Testis (tissue), 5 donors: ENCODE measurements at places on chromosomes 2 and 18. TPM values are rescaled to one million over a fixed set of nuclear protein-coding genes. Genes with fewer than 3 reads are reported as not detected.
A peak's percentile ranks its signal among the peaks of the same experiment; 100 is the strongest.

GRCh38 chr18:38368246-38368645 is 802.6 kb upstream of the CELF4 start:
- DNase-seq, result no peak

DNA sequence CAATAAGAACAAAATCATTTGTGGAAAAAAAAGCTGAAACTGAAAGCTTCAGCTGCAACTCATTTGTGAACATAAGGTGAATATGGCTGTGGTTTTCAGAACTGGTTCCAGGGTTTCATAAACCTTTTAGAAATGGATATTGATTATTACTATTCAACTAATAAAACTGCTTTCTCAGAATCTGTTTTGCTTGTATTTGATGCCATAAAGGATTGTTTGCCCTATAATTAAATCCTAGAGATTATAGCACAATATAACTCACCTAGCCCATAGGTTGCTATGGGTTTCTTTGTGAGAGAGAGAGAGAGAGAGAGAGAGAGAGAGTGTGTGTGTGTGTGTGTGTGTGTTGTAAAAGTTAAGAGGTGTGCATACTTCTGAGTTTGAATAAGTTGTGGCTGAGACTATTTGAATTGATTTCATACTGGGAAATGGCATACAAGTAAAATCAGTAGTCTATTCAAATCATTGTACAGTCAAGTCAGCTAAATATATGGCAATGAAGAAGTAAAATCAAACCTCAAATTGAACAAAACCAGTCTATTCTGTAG is 339.2 kb downstream of the ARHGAP15 start:
- DNase-seq, result no peak

The TMEM169 gene
- 0.31 TPM for total RNA-seq

DNA sequence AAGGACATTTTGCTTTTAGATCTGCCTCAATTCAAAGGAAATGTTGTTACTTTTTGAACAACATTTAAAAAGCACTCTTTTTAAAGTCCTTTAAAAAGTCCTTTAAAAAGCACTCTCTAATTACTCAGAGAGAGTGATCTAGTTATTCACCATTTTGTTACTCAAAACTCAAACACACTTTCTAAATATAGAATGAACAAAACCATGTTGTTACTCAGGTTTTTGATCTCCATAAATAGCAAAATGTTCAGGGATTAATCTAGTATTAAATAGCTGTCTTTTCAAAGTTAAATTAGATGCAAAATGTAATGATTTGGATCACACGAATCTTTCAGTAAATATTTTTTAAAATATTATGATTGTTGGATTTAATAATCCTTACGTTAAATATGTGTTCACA is 143.5 kb upstream of the BOD1L2 start:
- no peak for DNase-seq

- DNase-seq, result peak; percentile 57
Observed at GRCh38 chr2:61670591-61671501, 132.7 kb upstream of the XPO1 start.

The MOGAT1 gene
- not detected for total RNA-seq

GRCh38 chr2:70659551-70659950 is 105.9 kb upstream of the TGFA start:
- no peak for DNase-seq
